ENCODE measurements at places on chromosomes 1 and 21.

- no peak for DNase-seq
Measured at GRCh38 chr1:4127592-4128140, 227.6 kb upstream of the C1orf174 start.

DNA sequence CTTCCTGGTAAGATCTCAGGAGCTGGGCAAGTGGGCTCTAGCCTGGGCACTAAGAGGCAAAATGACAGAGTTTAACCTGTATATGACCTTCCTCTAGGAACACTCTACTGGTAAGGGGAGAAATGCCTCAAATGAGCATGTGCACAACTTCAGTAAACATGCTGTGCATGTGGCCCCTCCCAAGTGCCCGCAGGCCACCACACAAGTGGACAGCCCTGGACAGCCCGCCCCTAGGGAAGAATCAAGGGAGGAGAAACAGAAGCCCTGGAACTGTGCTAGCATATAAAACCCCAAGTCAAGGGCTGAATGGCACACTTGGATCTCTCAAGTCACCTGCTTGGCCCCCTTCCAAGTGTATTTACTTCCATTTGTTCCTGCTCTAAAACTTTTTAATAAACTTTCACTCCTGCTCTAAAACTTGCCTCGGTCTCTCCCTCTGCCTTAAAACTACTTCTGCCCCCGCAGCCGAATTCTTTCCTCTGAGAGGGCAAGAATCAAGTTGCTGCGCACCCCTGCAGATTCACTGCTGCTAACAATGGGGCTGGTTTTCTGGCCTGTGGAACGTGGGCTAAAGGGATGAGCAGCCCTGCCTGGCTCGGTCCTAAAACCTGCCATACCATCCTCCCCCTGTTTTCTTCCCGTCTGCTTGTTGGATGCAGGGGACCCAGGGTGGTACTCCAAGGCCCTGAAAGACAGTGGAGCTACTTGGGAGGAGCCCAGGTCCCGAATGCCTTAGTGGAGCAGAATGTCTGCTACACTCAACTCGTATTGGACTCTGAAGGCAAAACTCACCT lies 93.5 kb downstream of the IER5 start:
- no peak for DNase-seq

DNA sequence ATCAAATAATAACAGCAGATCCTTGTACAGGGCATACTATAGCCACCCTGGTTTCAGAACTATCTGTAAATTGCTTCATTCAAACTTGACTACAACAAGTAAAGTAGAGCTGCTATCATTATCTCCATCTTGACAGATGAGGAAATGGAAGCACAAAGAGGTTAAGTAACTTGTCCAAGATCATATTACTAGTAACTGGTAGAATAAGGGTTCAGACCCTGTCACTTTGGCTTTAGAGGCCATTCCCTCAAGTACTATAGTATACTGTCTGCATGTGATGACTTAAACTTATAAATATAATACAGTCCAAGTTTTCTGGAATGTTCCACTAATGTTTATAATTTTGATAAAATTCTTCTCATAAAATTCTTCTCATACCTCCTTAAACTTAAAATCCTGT lies 24.8 kb downstream of the PGM1 start:
- no peak for DNase-seq

- no peak for DNase-seq
Measured at GRCh38 chr1:101130673-101131072, 105.1 kb upstream of the DPH5 start.

GRCh38 chr1:230916587-230917283 lies 48.4 kb upstream of the C1orf198 start:
- DNase-seq, result no peak

DNA sequence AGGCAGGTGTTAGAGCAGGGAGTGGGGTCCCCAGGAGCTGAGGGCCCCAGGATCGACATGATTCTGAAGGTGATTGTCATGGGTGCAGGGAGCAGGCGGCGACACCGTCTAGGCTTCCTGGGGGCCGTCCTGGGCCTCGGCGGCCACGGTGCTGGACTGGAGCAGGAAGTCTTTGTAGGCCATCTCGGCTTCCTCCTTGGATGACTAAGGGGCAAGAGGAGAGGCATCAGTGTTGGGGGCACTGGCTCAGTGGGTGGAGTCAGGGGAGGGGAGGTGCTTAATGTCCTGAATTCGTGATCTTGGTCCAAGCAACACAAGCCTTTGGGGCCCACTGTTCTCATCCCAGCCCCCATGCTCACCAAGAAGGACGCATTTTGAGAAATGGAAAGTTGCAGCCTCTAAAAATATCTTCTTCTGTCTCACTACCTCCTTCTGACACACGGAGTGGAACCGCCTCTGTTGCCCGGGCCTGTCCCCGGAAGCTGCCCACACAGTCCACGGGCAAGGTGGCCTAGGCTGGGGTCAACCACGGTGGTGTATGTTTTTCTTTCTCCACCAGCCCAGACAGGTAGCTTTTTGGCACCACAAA lies 8.6 kb upstream of the FCMR start:
- no peak for DNase-seq

DNA sequence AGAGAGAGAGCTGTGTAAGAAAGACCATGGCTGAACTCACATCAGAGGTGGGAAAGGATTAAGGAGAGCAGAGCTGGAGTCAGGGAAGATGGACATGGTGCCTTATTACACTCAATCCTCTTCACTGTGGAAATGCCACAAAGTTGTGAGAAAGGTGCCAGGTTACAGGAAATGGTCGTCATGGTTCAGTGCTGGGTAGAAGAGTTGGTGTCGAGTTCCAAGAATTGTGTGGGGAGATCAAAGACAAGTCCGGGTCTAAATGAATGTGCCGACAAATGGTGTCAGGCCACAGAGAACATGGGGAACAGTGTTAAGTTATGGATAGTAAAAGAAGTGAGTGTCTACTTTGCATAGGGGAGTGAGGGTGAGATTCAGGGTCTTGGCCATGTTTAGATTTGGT lies 40.9 kb downstream of the LAMC2 start:
- no peak for DNase-seq

GRCh38 chr21:42245331-42246193 lies 26.6 kb downstream of the ABCG1 start:
- no peak for DNase-seq

DNA sequence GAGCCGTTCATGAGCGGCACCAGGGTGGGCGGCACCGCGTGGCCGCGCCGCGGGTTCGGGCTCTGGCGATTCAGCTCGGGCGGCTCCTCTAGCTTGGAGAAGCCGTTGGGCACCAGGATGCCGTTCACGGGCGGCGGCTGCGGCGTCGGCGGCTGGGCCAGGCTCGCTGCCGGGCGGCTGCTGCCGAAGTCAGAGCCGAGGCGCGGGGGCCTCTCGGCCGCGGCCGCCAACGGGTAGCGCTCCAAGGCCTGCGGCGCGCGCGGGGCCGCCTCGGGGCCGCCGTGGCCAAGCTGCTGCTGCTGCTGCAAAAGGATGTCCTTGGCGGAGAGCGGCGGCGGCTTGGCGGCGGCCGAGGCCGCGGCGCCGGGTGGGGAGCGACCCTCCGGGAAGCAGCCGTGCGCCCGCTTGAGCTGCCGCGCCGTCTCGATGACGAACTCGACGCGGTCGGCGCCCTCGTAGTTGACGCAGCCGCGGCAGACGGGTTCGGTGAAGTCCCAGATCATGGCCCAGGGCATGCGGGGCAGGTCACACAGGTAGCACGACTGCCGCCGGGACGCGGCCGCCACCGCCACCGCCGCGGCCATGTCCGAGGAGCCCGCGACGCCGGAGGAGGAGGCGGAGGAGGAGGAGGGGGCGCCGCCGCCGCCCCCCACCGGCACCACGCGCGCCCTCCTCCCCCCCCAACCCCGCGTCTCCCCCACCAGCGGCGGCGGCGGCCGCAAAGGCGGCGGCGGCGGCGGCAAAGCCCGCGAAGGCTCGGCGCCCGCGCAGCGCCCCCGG lies 877 bp downstream of the IRF2BP2 start:
- peak; percentile 39 for DNase-seq

- peak; percentile 65 for DNase-seq
Measured at GRCh38 chr21:43975469-43976098, 36.5 kb upstream of the TRAPPC10 start.

- DNase-seq, result no peak
Measured at GRCh38 chr21:41241341-41241740, 73.4 kb downstream of the BACE2 start.

DNA sequence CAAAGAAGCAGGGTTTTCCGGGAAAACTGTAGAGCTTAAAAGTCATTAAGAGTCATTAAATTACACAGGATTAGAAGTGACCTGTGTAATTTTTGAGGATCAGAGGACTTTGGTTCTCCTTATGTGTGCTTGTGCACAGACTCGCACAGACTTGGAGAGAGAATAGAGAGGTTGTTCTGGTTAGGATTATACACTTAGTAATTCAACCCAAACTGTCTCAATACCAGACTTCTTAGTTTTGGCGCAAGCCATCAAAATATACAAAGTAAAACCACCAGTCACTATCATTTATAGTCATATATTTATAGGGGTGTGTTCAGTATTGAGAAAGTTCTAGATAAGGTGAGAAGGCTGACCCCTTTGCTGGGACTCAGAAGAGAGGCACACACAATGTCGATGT lies 112.3 kb downstream of the HLX start:
- no peak for DNase-seq

DNA sequence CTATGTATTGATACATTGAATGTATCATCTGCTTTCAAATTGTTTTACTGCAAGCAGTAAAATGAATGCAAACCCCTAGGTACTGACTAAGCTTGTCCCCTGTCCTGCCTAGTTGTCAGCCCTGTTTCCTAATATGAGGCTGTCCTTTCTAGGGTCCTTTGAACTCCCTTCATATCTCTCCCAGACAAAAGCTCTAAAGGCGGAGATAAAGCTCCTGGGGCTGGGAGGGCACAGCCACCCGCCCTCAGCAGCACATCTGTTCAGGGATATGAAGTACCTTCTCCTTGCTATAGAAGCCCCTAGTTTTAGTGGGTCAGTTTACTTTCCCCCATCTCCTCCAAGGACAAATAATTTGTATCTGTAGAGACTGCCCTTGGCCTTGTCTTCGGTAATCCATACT lies 93.1 kb upstream of the ETS2 start:
- no peak for DNase-seq

DNA sequence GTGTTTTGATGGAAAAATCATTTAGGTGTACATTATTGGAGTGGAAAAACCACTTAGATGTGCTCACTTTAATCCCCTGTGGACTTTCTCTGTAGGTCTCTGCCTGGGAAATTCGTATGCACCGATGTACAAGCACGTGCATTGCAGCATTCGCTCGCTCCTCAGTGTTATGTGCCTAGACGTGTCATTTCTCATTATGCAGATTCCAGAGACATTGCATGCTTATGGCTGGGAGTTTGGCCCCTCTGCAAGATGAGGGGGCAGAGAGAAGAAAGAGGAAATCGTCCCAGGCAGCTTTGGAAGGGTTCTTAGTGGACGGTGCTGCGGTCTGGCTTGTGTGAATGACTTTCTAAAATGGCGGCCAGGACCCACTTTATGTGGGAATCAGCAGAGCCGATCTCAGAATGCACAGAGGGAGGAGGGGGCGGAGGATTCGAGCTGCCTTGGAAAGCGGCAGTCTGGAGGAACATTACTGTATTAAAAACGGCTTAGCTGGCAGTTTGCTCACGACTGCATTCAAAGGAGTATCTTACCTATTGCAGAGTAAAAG lies 2.3 kb downstream of the SPEN start:
- no peak for DNase-seq

All from stimulated activated CD8-positive, alpha-beta memory T cell treated with anti-CD3 and anti-CD28 coated beads, Interleukin-15, amount 100 ng/mL, for 4 hours (primary cell).